ENCODE measurements at places on chromosomes 13 and 19. TPM values are rescaled to one million over a fixed set of nuclear protein-coding genes. Genes with fewer than 3 reads are reported as not detected.

DNA sequence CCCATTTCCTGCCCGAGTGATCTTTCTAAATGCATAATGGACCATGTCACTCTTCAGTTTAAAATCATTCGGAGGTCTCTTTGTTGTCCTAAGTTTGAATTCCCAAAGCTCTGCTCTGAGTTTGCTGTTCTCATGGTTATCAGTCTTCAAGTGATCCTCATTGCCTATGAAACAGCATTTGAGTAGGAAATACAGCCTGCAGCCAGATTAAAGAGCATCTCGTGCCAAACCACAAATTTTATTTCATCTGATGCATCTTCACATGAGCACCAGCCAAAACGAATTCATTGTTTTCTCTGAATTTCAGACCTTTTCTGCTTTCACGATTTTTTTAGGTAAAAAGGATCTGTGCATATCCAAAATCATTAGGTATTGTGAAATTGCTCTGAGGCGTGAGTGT lies 299.6 kb downstream of the TDRD3 start:
- DNase-seq = no peak

DNA sequence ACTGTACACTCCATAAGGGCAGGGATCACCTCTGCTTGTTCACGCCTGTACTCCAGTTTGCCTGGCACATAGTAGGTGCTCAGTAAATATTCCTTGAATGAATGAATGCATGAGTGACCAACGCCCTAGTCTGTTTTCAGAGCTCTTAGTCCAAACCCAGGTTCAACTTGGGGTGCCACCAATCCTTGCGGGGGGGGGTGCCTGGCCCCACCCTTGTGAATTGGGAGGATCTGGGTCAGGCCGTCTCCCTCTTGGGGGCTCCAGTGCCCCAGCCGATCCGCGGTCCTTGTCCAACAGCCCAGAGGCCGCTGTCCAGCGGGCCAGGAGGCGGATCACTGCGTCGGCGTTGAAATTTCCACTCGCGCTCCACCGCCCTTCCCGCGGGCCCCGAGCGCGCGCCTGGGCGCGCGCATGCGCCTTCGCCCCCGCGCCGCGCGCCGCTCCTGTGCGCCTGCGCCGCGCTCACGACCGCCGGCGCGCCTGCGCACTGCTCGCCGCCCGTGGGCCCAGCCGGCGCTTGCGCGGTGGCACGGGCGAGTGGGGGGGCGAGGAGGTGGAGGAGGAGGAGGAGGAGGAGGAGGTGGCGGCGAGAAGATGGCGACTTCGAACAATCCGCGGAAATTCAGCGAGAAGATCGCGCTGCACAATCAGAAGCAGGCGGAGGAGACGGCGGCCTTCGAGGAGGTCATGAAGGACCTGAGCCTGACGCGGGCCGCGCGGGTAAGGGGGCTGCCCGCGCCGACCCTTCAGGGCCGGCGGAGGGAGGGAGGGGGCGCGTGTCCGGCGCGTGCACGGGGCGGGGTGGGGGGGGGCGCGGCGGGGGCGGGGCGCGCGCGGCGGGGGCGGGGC lies at the start of gene CRTC1:
Gene CRTC1, plus strand, starts transcription at position 572 of the 849 bp plus-strand sequence. Its CDS starts 23 bp downstream, at position 595.
- no peak for DNase-seq

- no peak for DNase-seq
Measured at GRCh38 chr13:28734906-28735305, 16.1 kb upstream of the SLC46A3 start.

GRCh38 chr19:2259336-2259735 lies 3.1 kb upstream of the JSRP1 start:
- DNase-seq = no peak

DNA sequence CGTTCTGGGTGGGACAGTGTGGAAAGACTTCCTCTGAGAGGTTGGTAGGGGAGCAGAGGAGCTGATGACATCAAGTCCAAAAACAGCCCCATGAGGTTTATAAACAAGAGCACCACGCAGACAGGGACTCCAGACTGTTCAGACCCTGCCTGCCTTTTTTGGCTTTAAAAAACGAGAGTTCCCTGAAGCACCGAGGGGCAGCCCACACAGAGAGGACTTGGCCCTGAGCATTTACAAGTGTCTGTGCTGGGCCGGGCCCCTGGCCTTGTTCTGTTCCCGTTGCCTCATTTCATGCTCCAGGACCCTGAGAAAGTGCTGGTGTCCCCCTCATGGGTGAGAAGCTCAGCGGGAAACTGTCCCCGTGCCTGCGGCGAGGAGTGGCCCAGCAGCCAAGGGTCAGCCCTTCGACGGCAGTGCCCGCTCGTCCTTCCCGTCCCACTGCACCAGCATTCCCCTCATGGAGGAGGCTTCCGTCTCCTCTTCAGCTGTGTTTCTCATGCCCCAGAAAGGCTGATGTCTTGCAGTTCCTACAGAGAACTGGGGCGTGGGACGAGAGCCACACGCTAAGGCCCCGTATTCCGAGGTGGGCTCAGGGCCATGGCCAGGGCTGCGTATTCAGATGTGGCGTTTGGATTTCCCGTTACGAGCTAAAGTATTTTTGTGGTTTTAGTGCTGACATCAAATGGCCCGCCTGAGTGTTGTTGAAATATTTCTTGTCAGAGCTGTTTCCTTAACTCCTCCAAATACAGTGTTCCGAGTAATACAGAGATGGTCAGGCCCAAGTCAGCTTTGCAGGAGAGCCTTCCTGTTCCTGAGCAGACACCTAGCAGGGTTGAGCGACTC lies 93.5 kb downstream of the ATP11A start:
- DNase-seq = no peak

GRCh38 chr19:14412996-14413692 lies 6.0 kb downstream of the DDX39A start:
- DNase-seq = no peak

DNA sequence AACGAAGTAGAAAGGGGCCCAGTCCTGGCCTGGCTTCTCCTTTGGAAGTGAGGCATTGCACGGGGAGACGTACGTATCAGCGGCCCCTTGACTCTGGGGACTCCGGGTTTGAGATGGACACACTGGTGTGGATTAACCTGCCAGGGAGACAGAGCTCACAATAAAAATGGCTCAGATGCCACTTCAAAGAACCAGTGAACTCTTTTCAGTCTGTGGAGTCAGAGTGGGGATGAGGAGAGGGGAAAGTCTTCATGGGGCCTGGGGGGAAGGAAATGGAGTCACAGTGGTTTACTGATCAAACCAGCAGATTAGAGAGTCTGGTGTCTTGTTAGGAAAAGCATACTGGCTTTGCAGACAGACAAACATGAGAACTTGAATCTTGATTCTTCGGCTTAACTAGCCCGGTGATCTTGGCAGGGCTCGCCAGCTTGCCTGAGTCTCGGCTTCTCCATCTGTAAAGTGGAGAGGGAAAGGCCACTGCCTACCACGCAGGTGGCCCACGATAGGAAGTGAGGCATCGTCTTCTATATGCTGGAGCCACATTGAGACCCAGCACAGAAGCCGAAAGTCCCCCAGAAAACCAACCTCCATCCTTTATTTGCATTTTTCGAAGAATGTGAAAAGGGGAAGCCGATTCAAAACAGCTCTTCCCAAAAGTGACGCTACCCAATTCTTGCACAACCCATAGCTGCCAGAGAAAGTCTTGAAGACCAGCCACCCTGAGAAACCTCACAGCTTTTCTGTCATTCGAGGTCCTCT lies at the start of gene FFAR1:
Gene FFAR1, plus strand, starts transcription at position 732 of the 759 bp plus-strand sequence. CDS start 3,650 bp downstream, outside the sequence.
- DNase-seq = no peak

DNA sequence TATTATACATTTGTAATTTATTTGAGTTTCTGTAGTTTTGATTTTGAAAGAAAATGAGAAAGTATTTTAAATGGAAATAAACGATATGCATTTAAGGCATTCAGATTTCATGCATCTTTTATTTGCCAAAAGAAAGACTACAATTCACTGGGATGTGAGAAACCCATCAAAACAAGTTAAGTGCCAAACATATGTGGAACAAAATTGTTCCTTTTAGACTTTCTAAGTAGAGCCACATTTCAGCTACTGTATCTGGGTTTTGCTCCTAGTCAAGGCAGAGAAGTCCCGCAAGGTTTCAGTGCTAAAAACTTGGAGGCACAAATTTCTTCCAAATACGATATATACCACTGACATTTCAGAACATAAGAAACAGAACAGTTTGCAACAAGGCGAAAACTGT lies 1191.9 kb downstream of the SLITRK5 start:
- DNase-seq = no peak

GRCh38 chr19:29587518-29587986 lies 18.5 kb upstream of the POP4 start:
- no peak for DNase-seq

DNA sequence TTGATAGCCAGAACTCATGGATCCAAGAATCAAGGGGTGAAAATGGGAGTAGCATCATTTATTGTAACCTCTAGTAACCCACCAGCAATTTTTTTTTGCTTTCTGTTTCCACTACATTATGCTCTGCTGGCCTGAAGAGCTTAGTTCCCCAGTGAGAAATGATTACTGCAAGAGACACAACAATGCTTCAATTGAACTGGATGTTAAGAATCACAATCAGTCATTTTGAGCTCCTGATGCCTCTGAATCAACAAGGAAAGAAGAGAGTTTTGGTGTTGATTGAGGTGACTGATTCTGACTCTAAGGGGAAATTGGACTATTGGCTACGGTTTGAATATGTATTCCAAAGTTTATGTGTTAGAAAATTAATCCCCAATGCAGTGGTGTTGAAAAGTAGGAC lies 1084.4 kb downstream of the SLITRK1 start:
- DNase-seq = no peak

DNA sequence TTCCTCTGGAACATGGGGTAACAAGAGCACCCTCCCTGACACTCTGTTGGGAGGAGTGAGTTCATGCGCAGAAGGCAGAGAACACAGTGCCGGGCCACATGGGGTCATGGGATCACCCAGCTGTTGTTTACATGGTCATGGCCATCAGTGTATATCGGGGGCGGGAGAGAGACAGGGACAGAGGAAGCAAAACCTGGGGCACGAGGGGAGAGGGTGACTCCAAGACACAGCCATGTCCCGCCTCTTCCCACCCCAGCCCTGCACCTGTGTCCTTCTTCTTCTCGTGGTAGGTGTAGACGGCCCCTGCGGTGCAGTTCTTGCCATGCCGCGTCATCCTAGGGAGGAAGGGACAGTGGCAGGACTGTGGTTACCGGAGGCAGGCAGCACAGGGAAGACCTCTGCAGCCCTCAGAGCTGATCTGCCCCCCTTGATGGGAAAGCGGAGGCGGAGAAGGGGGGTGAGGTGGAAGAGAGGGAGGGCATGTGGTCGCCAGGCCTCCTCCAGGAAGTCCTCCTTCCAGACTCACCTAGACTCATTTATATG lies 19.9 kb downstream of the NOSIP start:
- DNase-seq = no peak

ADAMTSL5 gene
- total RNA-seq = 20.6 TPM

ALOX5AP gene
- total RNA-seq = 2.1 TPM

TBC1D17 gene
- 43.2 TPM for total RNA-seq

DNAAF3 gene
- 12.4 TPM for total RNA-seq

GNG7 gene
- 0.74 TPM for total RNA-seq

GJB6 gene
- total RNA-seq = 6.3 TPM

IRGC gene
- not detected for total RNA-seq

CEACAM7 gene
- total RNA-seq = not detected

IFNL1 gene
- total RNA-seq = 0.57 TPM
